Right atrium auricular region (tissue), 2 donors: ENCODE measurements at places on chromosomes 4 and X. TPM values are rescaled to one million over a fixed set of nuclear protein-coding genes. Genes with fewer than 3 reads are reported as not detected.

- DNase-seq: peak; percentile 26
Observed at GRCh38 chrX:150228431-150228830, 134.7 kb upstream of the MAMLD1 start.

- no peak for DNase-seq
Observed at GRCh38 chrX:120365968-120366367, 4.1 kb downstream of the ATP1B4 start.

CXCL8 gene
- 2.6 TPM for total RNA-seq

DNA sequence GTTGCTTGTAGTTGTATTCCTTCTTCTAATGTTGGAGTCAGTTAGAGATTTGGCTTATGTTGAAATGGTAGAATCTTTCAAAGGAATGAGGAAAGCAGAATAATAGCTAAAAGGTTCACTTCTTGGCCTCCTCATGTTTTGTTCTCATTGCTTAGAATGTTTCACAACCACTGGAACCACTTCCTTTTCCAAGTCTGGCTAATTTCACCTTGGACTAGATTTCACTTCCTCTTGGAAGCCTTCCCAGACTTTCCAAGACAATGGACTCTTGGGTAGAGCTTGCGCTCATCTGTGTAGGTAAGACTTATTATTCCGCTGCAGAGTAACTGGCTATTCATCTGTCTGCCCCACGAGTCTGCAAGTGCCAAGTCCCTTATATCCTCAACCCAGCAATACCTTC is 8.3 kb downstream of the SPATA18 start:
- DNase-seq: no peak

TNIP3 gene
- not detected for total RNA-seq

DNA sequence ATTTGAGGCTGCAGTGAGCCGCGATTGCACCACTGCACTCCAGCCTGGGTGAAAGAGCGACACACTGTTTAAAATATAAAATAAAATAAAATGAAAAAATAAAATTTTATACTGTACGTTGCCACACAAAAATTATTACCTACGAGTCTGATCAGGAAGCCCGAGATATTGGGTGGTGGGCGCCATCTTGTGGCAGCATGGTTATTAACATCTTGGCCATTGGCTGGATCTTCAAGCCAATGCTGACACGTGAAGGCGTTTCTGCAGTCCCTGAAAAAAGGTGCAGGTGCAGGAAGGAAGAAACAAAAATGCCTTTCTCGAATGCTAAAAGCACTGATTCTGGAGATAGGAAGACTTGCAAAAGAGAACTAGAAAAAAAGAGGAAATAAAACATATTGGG is 4.9 kb upstream of the TLR8 start:
- peak; percentile 59 for DNase-seq

PSAPL1 gene
- 0.12 TPM for total RNA-seq

TDO2 gene
- not detected for total RNA-seq

- DNase-seq: no peak
Observed at GRCh38 chr4:165151734-165152133, 39.1 kb upstream of the TMEM192 start.
